Effector memory CD8-positive, alpha-beta T cell (primary cell): ENCODE measurements at places on chromosomes 2 and 18.
A peak's percentile ranks its signal among the peaks of the same experiment; 100 is the strongest.

- DNase-seq = no peak
Measured at GRCh38 chr2:238595750-238596570, 169.2 kb downstream of the ASB1 start.

DNA sequence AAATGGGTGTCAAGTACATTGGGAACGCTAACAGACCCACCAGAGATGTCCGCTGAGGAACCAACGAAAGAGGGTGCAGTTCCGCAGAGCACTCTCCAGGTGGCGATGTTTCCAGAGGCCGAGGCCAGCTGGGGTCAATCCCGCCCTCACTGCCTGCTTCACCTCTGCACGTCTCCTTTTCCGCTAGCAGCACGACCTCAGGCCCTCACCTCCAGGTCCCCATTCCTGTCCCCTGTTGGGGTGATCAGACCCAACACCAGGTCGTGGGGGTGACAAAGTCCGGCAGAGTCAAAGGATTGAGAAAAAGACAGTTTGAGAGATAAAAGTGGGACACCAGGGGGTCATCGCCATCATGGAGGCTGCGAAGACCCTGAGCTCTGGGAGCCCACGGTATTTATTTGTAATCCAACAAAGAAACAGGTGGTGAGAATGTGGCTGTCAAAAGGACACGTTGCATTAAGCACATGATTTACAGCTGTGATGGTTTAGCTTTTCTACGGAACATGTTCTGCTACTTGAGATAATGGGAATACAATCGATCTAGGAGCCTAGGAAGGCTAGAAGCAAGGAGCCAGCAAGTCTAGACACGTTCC, 27.3 kb downstream of the ZAP70 start:
- DNase-seq = no peak

DNA sequence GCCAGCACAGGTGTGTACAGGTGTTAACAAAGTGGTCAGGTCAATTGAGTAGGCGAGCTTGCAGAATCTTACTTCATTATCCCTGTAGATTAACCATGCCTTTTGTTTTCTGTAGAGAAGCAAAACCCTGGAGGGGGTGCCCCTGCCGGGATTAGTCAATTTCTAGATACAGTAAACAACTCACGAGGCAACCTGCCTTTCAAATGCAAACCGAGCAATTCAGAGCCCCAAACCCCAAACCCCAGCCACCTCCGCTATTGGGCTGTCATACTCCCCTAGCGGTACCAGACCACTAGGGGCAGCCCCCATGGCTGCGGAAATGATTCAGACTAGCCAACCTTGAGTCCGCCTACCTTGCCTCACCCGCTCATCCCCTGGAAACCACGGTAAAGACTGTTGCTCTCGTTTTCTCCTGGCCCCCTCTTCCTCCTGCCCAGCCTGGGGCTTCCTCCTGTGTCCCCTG, 61.4 kb upstream of the KIF5C start:
- peak; percentile 63 for DNase-seq

- DNase-seq = peak; percentile 13
Measured at GRCh38 chr2:102082571-102083392, 59.8 kb upstream of the IL1R1 start.

DNA sequence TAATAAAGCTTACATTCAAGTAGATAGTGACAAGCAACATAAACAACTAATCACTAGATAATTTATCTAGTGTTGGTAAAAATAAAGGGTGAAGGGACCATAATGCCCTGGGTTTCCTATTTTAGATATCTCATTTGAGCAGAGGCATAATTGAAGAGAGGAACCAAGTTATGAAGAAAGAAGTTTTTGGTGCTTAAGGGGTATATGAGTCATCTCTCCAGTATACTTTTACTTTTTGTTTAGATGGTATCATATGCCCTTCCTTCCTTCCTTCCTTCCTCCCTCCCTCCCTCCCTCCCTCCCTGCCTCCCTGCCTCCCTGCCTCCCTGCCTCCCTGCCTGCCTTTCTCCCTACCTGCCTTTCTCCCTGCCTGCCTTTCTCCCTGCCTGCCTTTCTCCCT, 1053.5 kb upstream of the CELF4 start:
- DNase-seq = no peak

GRCh38 chr2:89845532-89845931, 1154.1 kb downstream of the RPIA start:
- no peak for DNase-seq
